ENCODE measurements at places on chromosomes 12 and 14. TPM values are rescaled to one million over a fixed set of nuclear protein-coding genes. Genes with fewer than 3 reads are reported as not detected.

The LTBP2 gene
- 7.6 TPM for total RNA-seq

The ASB2 gene
- total RNA-seq, result 1.8 TPM

The TEDC1 gene
- 61.9 TPM for total RNA-seq

The TMEM132C gene
- 0.42 TPM for total RNA-seq

The LALBA gene
- total RNA-seq, result not detected

The MUCL1 gene
- not detected for total RNA-seq

DNA sequence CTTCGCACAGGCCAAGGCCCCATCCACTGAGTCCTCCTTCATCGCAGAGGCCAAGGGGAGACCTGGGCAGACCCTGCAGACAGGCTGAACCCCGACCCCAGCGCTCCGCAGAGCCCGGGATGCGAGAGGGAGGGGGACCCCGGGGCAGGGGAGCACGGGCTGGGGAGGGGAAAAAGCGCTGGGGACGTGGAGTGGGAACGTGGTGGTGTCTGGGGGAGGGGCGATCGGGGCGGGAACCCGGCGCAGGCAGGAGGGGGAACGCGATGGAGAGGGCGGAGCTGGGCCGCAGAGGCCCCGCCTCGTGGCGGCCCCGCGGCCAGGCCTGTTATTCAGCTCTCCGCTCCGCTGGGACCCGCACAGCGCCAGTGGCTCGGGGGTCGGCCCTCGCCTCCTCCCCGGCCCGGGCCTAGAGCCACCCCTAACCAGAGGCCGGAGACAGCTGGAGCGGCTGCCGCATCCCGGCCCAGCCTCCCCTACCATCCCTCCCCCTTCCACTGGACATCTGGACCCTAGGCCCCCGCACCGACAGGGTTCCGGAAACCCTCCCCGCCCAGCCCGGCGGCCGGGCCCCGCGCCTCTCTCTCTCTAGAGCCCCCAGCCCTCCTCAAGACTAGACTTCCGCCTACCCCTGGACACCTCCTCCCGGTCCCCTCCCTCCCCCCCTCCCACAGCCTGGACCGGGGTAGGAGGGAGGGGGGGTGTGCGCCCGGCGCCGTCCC lies at the start of gene ARHGEF25:
Gene ARHGEF25, plus strand, starts transcription at position 328 of the 719 bp plus-strand sequence. CDS start 460 bp downstream, outside the sequence.
- DNase-seq, result peak; percentile 62

DNA sequence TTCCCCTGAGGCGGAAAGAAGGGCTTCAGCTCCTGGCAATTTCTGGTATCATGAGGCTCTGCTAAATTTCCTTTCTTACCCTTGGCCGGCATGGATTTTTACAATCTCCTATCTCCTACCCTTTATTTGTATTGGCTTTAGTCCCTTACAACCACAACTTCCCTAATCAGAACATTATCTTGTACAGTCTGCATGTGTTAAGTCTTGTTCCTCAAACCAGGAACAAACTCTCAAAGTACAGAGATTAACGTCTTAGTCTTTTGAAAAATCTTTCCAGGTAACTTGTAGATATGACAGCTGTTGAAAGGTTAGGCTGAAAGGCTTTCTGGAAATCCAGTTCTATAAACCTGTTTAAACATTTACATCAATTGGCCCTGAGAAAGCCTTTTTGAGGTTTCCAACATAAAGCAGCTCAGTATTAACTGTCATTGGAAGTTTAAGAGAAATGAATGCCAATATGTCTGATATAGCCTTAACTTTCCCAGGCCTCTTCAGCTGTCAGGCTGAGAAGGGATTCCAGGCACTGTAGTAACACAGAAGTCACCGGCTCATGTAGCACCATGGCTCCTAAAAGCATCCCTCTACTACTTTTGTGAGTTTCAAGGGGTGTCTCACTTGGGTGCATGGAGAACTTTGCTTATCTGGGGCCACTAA lies 360.5 kb downstream of the FUT8 start:
- DNase-seq, result no peak

- DNase-seq, result peak; percentile 85
These were observed 151.0 kb downstream of the ADGRD1 start for GRCh38 chr12:131104463-131105350.

GRCh38 chr12:77082021-77082420 lies 16.7 kb upstream of the E2F7 start:
- DNase-seq, result no peak

DNA sequence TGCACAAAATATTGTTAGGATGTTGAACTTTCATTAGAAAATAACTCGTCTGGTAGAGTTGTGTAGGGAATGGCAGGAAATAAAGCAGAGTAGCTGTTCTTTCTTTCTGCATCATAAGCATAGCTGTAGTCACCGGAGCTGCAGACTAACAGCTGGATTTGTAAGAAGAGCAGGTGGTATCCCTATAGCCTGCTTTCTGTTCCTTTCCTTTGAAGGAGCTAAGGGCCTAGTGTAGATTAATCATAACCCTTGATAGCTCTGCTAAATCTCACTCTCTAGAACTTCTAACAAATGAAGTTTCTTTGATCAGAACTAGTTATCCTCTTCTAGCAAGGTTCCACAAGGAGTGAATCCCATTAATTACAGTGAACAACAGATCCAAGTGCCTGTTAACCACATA lies 3.5 kb downstream of the LMO3 start:
- no peak for DNase-seq

DNA sequence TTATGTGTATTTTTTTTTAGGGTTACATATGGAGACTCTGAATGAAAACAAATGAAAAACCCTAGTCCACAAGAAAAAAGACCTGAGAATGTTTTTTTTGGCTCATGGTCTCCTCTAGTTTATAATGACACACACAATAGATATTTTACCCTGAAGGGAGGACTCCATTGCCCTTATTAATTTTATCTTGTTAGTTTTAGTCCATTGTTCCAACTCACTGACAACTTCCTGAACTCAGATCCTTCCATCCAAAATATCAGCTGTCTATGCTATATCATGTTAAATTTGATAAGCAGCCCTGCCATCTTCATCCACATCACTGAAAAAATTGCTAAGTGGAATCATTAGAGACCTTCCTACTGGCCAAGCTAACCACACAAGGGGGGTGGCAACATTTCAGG lies 232.1 kb downstream of the MON2 start:
- peak; percentile 41 for DNase-seq

GRCh38 chr12:39723831-39724230 lies 104.2 kb upstream of the ABCD2 start:
- peak; percentile 59 for DNase-seq

- no peak for DNase-seq
These were observed 1568.2 kb upstream of the SEL1L start for GRCh38 chr14:83101846-83102245.
